ENCODE measurements at places on chromosomes 11 and 22.

GRCh38 chr11:7490535-7490934, 5.2 kb downstream of the OLFML1 start:
- no peak for DNase-seq

- no peak for DNase-seq
Observed at GRCh38 chr11:110075847-110076208, 17.4 kb upstream of the ZC3H12C start.

DNA sequence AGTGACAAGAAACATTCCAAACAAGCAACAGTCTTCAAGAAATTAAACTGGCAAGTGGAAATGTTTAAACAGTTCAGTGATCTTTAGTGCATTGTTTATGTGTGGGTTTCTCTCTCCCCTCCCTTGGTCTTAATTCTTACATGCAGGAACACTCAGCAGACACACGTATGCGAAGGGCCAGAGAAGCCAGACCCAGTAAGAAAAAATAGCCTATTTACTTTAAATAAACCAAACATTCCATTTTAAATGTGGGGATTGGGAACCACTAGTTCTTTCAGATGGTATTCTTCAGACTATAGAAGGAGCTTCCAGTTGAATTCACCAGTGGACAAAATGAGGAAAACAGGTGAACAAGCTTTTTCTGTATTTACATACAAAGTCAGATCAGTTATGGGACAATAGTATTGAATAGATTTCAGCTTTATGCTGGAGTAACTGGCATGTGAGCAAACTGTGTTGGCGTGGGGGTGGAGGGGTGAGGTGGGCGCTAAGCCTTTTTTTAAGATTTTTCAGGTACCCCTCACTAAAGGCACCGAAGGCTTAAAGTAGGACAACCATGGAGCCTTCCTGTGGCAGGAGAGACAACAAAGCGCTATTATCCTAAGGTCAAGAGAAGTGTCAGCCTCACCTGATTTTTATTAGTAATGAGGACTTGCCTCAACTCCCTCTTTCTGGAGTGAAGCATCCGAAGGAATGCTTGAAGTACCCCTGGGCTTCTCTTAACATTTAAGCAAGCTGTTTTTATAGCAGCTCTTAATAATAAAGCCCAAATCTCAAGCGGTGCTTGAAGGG, 6.0 kb downstream of the MALAT1 start:
- no peak for DNase-seq

DNA sequence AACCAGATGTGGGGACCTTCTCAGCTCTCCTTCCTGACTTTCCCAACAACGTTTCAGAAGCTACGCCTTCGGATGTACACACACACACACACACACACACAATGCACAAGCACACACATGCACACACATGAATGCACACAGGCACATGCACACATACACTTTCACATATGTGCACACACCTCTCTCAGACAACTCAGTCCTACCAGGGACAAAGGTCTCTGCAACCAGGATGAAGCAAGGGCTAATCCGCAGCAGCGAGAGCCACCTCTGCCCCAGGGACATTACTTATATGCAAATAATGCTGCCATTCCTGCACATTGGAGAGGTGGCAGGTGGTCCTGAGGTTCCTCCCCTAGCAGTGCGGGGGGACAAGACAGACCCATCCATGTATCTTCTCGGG, 27.4 kb upstream of the LINC01488 start:
- DNase-seq: no peak

DNA sequence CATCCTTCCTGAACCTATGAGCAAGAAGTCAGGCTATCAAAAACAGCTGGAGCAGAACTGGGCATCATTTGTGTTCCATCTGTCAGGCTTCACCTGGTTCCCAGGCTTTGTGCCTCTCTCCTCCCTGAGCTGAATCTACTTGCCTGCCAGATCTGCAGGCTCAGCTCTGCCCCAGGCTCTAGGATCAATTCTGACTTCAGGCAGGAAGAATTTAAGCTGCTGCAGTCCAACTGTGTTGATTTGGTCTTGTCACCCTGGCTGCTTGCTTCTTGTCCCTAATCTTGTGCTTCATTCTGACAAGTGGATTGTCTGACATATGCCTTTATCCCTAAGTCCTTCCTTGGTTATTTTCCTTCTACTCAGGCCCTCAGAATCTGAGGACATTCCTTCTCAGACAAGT, 31.6 kb upstream of the CADM1 start:
- no peak for DNase-seq
